ENCODE measurements at places on chromosomes 5 and 9. TPM values are rescaled to one million over a fixed set of nuclear protein-coding genes. Genes with fewer than 3 reads are reported as not detected.

- no peak for DNase-seq
Observed at GRCh38 chr9:125690679-125691078, 16.3 kb downstream of the MAPKAP1 start.

GRCh38 chr5:17929171-17929570 is 294.9 kb downstream of the TAF11L14 start:
- no peak for DNase-seq

- no peak for DNase-seq
Observed at GRCh38 chr9:125399165-125399564, 137.5 kb downstream of the GAPVD1 start.

GRCh38 chr5:121175986-121176385 is 675.7 kb upstream of the FTMT start:
- DNase-seq, result no peak

DNA sequence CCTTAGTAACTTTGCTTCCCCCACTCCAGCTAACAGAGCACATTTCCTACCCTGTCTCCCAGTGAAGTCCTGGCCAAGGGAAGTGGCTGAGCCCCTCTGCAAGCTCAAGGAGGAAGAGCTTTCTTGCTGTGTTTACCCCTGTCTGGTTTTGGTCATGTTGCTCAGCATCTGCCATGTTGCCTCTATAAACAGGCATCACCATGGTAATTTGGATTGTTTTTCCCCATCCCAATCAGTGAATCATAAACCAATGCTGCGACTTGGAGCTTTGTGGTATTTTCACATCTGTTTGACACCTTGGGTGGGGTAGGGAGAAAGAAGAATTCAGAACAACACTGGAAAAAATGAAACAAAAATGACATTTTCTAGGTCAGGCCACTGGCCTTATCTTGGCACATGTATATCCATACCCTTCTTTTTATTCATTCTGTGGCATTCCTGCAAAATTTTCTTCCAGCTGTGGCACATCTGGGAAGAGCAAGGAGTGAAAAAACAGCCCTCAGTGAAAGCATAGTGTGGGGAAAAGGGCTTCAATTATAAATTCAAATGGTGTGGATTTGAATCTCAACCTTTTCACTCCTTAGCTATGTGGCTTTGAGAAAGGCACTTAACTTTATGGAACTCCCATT is 42.5 kb downstream of the SLIT3 start:
- DNase-seq, result no peak

DNA sequence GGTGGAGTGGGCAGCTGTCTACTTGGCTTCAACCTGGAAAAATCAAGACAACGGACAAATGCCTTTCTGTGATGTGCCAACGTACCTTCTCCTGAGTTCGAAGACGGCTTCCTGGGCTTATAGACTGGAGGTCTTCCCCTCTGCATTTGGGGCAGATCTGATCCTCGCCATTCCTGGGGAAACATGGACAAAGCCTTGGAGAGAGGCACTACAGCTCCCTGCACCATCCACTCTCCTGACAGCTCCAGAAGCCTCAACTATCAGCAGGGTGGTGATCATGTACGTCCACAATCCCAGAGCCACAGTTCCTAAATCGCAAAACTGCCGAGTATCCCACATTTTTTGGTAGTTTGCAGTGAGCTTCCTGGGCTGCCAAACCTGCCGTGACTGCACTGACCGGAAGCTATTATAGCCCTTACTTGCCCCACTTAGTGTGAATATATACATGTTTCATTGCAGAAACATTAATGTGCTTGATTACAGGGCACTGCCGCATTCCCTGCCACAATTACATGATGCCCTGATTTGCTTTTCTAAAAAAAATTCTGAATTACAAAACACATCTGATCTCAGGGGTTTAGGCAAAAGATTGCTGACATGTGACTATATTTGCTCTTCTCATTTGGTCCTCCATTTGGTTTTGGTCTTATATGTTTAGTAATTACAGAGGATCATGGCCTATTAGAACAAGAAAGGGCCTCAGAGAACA is 2.8 kb downstream of the TRAF1 start:
- DNase-seq, result no peak

The TTLL11 gene
- 13.3 TPM for polyA plus RNA-seq

The TPPP gene
- 5.1 TPM for polyA plus RNA-seq

The GHR gene
- 16.6 TPM for polyA plus RNA-seq

The CENPP gene
- 5.8 TPM for polyA plus RNA-seq

The TMEM215 gene
- polyA plus RNA-seq, result 1.9 TPM

The PTGER4 gene
- polyA plus RNA-seq, result 12.6 TPM

The C5orf52 gene
- not detected for polyA plus RNA-seq

Measured in muscle of back (tissue), 13 donors.